Aorta (tissue), 5 donors: ENCODE measurements at places on chromosomes 12 and 14. TPM values are rescaled to one million over a fixed set of nuclear protein-coding genes. Genes with fewer than 3 reads are reported as not detected.

DNA sequence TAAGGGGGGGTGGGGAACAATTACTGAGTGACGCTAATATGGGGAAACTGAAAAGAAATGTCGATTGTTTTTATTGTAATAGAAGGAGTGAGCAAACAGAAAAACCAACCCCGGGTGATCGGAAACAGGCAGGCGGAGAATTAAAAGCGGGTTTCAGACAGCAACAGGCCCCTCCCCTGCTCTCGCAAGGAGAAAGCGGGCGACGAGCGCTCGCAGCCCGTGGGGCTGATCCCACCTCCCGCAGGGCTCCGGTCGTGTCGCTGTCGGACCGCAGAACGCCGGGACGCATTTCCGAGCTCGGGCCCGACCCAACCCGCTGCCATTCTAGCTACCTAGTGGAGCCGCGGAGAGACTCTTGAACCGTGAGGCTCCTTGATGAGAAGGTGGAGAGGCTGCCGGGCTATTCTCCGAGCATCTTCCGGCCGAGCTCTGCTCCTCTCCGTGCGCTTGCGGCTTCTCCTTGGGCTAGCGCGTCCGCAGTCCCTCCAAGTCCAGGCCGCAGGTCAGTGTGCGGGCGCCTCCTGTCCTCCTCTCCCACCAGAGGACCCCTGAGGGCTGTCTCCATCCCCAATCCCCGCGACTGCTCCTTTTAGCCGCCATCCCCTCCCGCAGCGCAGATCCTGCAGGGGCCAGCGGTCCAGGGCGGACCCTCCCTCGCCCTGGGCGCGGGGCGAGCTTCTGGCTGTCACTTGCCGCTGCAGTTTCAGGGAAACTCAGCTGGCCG is 4.1 kb upstream of the PAX9 start:
- DNase-seq = peak; percentile 38

DNA sequence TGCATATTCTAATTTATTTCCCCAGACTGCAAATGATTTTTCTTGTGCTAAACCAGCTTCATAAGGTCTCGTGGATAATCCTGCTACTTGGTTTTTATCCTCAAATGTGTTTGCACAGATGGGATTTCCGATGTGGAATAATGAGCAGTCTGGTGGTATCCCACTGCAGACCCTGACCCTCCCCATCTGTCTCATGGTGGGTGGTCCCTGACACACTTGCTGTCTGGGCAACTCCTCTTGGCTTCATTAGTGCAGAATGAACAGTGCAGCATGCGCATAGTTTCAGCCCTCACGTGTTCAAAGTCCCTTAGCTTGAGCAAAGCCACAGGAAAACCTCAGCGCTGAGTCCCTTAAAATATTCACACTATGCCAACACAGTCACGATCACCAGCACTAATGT is 996.5 kb downstream of the AACS start:
- no peak for DNase-seq

GRCh38 chr12:88145567-88146505 is 3.7 kb downstream of the TMTC3 start:
- DNase-seq = no peak

DNA sequence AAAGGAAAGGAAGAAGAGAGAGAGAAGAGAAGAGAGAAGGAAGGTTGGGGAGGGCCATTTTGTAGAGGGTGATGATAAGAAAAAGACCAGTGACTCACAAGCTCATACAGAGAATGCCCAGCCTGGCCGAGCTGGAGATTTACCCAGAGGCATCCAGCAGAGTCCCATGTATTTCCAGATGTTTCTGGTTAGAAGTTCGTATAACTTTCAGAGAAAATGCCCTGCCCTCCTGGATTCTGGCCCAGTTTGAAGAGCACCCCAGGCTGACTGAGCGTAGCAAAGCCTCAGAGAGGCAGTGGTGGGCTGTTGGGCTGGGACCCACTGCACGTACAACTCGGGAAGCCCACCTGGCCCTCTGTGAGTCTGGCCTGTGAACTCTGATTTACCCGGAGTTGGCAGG is 221.8 kb downstream of the SLC41A2 start:
- no peak for DNase-seq

GRCh38 chr12:78375461-78375860 is 489.1 kb upstream of the SYT1 start:
- no peak for DNase-seq

- no peak for DNase-seq
Measured at GRCh38 chr12:104903648-104904423, 54.3 kb downstream of the SLC41A2 start.

DNA sequence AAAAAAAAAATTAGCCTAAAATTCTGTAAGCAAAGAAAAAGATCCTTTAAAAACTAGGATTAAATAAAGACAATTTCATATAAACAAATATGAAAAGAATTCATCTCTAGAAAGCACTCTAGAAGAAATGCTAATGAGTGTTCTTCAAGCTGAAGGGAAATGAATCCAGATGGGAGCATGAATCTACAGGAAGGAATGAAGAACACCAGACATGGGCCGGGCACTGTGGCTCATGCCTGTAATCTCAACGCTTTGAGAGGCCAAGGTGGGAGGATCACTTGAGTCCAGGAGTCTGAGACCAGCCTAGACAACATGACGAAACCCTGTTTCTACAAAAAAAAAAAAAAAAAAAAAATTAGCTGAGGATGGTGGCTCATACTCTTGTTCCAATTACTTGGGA is 297.2 kb downstream of the FBXL14 start:
- no peak for DNase-seq

LTBP2 gene
- 209 TPM for total RNA-seq

DNA sequence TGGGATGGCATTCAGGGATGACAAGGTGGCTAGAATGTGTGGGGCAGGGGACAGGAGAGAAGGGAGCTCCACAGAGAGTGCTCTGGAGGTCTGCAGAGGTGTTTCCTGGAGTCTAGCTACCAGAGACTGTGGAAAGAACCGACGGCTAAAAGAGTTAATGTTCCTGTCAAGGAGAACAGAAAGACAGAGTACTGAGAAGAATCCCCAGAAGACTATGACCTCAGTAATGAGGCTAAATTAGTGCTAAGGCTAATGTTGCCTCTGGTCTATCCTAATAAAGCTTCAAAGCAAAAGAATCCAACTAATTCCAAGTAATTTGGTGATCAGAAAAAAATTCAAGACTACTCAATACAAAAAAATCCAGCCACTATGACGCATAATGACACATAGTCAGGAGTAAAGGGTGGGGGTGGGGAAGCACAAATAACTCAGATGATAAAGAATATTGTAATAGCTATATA is 44.7 kb downstream of the FERMT2 start:
- no peak for DNase-seq

DNA sequence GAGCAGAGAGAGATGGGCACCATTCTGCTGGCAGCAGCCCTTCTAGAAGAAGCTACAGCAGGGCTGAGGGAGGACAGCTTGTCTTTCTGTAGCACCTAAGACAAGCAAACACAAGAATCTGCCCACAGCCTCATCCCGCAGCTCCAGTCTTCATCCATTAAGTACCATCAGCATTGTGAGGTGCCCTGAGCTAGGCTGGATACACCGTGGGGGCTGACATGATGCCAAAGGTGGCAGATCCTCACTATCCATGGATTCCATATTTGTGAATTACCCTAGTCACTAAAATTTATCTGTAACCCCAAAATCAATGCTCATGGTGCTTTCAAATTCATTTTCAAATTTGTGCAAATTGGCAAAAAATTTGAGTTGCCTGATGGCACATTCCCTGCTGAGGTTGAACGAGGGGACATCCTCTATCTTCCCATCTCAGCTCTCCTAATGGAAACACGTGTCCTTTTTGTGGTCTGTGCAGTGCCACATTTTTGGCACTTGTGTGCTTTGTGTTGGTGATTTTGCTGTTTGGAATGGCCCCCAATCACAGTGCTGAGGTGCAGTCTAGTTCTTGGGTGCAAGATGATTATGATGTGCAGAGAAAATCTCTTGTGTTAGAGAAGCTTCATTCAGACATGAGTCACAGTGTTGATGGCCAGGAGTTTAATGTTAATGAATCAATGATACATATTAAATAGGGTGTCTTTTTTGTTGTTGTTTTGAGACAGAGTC is 7.0 kb downstream of the PITPNM2 start:
- DNase-seq = no peak

GRCh38 chr14:94225460-94226378 is 51.6 kb downstream of the PPP4R4 start:
- no peak for DNase-seq

- DNase-seq = no peak
Measured at GRCh38 chr12:32039347-32039746, 67.3 kb upstream of the BICD1 start.

DNA sequence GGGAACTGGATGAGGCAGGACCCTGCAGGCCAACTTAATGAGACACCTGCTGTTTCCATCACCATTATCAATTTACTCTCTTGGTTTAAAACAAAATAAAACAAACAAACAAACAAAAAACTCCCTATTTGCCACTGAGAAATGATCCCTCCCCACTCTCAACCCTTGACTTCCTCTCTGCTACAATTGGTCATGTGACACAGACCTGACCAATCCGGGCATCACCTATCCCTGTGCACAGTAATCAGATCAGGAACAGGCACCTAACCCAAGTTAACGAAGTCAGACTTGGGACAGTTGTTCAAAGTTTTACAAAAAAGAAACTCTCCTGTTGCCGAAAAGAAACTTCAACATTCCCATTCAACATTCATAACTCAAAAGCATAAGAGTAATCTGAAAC is 58.4 kb downstream of the NELL2 start:
- no peak for DNase-seq

DHRS2 gene
- total RNA-seq = not detected

DNA sequence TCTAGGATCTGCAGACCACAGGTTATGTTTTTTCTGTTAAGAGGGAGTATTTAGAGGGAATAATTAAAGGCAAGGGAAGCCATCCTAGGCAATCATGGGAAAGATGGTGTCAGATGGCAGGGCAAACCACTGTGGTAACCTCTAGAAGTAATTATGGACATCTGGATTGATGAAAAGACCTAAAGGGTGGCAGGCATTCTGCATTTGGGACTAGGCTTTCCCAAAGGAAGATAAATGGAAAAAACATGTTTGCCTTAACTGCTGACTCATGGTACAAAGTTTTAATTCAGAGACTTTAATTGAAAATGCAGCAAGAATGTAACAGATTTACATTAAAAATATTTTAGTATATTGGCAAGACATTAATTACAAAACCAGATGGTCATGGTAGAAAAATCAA is 88.1 kb downstream of the TMEM30B start:
- no peak for DNase-seq

DNA sequence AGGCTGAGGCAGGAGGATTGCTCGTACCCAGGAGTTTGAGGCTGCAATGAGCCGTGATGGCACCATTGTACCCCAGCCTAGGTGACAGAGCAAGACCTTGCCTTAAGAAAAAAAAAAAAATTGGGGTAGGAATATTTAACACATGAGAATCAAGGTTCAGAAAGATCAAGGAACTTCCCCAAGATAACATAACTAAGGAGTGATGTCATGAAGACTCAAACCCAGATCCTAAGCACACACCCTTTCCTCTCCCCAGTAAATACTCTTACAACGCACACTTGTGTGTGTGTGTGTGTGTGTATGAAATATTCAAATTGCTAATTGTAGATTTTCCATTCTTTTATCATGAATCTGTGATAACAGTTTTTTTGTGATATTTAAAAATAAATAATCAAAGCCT is 90.6 kb upstream of the NUDT4 start:
- no peak for DNase-seq

ABCC9 gene
- total RNA-seq = 47.9 TPM

PDZRN4 gene
- total RNA-seq = 11.2 TPM

GRCh38 chr12:130818272-130818634 is 20.8 kb downstream of the STX2 start:
- DNase-seq = no peak

GRCh38 chr12:95385246-95386035 is 88.5 kb upstream of the METAP2 start:
- peak; percentile 52 for DNase-seq

- no peak for DNase-seq
Measured at GRCh38 chr12:32033406-32033805, 73.2 kb upstream of the BICD1 start.

DNA sequence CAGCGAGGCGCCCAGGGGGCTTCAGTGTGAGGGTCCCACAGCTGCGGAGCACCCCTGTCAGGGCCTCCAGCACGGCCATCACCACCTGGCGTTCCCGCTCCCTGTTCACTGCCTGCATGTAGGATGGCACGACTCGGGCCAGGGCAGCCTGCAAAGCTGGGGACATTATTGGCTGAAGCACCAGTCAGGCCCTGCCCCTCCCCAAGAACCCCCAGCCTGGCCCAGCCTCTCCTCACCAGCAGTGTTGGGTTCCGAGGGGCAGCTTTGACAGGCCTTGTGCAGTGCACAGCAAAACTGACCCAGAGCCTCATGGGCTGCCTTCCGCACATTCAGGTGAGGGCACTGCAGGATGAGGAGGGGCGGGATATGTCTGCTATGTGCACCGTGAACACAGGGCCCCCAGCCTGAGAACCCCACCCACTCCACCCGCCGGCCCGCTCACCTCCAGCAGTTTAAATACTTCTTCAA is 5.6 kb downstream of the IPO4 start:
- peak; percentile 71 for DNase-seq

ABHD4 gene
- 47.4 TPM for total RNA-seq

DNA sequence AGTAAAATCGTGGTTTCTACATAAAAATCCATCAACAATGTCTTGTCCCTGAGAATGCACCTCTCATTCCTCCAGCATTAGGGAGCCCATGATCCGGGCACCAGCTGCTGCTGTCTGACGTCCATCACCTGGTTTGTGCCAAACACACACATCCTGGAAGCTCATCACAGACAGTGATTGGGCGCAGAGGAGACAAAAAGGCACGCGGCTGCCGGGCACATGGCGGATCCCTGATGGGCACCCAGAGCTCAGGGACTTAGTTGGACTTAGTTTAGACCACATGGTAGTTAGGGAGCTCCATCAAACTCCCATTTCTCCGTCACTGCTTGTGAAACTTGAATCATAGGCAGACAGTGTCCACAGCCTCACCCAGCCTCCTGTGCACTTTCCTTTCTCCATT is 1059.3 kb downstream of the TMEM121 start:
- no peak for DNase-seq

DNA sequence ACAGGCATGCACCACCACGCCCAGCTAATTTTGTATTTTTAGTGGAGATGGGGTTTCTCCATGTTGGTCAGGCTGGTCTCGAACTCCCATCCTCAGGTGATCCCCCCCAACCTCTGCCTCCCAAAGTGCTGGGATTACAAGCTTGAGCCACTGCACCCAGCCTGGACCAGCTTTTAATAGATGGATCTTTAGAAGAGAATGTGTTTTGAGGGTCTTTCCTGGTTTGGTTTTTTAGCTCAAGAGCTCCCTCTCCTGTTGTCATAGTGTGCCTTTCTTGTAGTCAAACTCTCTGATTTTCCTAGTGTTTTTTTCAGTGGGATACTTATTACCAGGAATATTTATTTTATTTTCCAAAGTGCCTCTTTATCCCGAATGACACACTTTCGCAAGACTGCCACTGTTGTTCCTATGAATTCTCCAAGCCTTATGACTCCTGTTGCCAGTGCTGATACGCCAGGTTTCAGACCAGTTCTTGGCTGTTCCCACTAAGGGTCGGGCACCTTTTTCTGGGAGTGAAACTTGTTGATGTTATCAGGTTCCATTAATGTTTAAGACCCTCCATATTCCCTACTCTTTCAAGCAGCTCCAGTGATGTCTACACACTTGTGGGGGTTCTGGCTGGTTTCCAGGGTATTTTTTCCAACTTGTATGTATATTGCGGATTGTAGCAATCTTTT is 31.5 kb upstream of the LIMA1 start:
- DNase-seq = no peak

SLC25A21 gene
- 1.3 TPM for total RNA-seq

HELB gene
- 2.5 TPM for total RNA-seq

GRCh38 chr12:15230751-15231150 is 9.5 kb upstream of the RERG start:
- no peak for DNase-seq

- DNase-seq = no peak
Measured at GRCh38 chr14:102605029-102605428, 12.6 kb downstream of the RCOR1 start.

GRCh38 chr12:112950701-112951100 is 12.4 kb downstream of the OAS3 start:
- DNase-seq = no peak
